ENCODE measurements at places on chromosomes 1 and 21. TPM values are rescaled to one million over a fixed set of nuclear protein-coding genes. Genes with fewer than 3 reads are reported as not detected.

The IRF6 gene
- 1.1 TPM for total RNA-seq

The PAFAH2 gene
- total RNA-seq, result 8.2 TPM

The RHCE gene
- 0.23 TPM for total RNA-seq

The SELE gene
- not detected for total RNA-seq

The COL16A1 gene
- total RNA-seq, result not detected

The HSD3B2 gene
- total RNA-seq, result not detected

The IGSF9 gene
- total RNA-seq, result not detected

The USP24 gene
- 45.5 TPM for total RNA-seq

The ADGRB2 gene
- total RNA-seq, result 0.32 TPM

The SPATA21 gene
- total RNA-seq, result not detected

The ADGRL4 gene
- total RNA-seq, result not detected

The CLSTN1 gene
- total RNA-seq, result 38.8 TPM

The PIK3CD gene
- total RNA-seq, result 150 TPM

The CFHR3 gene
- total RNA-seq, result not detected

The MFAP2 gene
- not detected for total RNA-seq

The C1QB gene
- not detected for total RNA-seq

The TSPEAR gene
- total RNA-seq, result not detected
